ENCODE measurements at places on chromosomes 3 and 15.
A peak's percentile ranks its signal among the peaks of the same experiment; 100 is the strongest.

DNA sequence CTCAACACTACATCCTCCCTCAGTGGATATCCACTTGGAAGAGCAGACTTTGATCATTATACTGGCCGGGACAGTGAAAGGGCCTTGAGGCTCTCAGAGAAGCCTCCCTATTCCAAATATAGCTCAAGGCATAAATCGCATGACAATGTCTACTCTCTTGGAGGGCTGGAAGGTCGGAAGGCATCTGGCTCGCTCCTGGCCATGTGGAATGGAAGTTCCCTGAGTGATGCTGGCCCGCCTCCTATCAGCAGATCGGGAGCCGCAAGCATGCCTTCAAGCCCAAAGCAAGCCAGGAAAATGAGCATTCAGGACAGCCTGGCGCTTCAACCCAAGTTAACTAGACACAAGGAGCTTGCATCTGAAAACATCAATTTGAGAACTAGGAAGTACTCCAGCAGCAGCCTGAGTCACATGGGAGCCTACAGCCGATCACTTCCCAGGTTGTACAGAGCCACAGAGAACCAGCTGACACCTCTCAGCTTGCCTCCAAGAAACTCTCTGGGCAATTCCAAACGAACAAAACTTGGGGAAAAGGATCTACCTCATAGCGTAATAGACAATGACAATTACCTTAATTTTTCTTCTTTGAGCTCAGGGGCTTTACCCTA, 25.4 kb downstream of the PHLDB2 start:
- DNase-seq: no peak

DNA sequence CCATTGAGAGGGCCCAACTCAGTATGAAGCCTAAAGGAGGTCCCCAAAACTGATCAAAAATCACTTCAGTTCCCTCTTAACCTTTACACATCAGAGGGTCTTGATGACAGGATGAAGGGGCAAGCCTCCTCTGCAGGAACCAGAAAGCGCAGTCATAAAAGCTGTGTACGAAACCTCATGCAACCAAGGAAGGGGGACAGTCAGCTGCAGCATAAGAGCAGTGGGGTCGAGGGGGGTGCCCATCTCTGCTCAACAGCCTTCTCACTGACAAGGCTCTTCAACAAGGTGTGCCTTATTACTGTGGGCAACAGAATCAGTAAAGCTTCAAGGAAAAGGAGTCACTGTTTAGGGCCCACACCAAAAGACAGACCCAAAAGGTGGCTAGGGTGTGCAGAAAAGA, 3.9 kb downstream of the POC1A start:
- no peak for DNase-seq

DNA sequence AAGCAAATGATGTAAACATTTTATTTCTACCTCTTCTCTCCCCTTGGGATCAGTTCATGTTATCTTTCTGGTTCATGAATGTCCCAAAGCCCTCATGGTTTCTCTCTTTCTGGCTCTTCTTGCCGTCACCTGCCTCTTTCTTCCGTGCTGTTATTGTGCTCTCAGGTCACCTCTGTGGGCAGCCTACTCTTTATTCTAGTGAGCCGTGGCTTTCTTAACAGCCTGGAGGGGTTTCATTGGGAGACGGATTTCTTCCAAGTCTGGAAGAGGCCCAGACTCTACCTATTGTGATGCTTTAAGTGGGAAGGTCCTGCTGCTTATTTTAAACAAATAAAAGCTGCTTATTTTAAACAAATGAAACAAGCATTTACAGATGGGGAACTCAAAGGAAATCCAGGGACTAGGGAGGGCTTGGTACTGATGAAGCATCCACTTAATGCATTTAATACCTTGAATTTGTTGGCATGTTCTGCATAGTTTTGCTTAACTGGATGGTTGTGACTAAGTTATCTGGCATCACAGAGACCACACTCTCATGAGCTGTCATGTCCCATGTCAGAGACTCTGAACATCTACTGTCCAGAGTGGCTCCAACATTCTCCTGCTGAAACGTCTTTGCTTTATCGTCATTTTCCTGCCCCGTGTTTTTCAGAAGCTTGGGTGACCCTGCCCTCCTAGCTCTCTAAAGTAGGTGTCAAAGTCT, 443.3 kb downstream of the GABRG3 start:
- peak; percentile 77 for DNase-seq

- peak; percentile 50 for DNase-seq
These were observed 11.1 kb downstream of the DCUN1D1 start for GRCh38 chr3:182969277-182969676.

DNA sequence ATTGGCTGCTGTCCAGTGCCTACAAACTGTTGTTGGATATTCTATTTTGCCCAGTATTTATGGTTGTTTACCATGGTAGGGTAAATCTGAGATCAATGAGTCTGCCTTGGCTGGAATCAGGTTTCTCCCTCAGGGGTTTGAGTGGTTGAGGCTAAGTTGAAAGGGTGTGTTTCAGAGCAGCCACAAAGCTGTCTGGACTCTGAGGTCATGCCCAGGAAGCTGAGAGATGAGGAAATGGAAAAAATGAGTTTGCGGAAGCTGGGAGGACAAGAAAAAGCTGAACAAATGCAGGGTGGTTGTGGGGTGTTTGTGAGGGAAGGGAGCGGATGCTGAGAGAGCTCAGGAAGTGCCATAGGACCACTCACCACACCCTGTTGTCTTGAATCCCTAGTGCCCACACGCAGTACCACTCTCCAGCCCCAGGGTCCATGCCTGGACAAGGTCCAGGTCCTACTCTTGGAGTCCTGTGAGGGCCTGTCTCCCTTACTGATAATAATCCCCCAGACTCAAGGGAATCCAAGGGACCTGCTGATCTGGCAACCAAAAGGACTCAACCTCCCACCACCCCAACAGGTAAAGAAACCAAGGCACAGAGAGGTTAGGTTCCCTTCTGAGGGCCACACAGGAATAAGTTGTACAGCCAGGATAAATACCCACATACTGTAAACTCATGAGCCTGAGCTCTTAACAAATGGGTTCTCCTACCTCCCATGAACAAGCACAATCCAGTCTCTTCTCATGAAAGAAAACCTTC, 81.6 kb downstream of the PPCDC start:
- DNase-seq: peak; percentile 87

- peak; percentile 73 for DNase-seq
These were observed 3.0 kb upstream of the ZNF280D start for GRCh38 chr15:56736308-56736707.

- DNase-seq: no peak
These were observed 25.1 kb upstream of the UTS2B start for GRCh38 chr3:191355406-191355805.

DNA sequence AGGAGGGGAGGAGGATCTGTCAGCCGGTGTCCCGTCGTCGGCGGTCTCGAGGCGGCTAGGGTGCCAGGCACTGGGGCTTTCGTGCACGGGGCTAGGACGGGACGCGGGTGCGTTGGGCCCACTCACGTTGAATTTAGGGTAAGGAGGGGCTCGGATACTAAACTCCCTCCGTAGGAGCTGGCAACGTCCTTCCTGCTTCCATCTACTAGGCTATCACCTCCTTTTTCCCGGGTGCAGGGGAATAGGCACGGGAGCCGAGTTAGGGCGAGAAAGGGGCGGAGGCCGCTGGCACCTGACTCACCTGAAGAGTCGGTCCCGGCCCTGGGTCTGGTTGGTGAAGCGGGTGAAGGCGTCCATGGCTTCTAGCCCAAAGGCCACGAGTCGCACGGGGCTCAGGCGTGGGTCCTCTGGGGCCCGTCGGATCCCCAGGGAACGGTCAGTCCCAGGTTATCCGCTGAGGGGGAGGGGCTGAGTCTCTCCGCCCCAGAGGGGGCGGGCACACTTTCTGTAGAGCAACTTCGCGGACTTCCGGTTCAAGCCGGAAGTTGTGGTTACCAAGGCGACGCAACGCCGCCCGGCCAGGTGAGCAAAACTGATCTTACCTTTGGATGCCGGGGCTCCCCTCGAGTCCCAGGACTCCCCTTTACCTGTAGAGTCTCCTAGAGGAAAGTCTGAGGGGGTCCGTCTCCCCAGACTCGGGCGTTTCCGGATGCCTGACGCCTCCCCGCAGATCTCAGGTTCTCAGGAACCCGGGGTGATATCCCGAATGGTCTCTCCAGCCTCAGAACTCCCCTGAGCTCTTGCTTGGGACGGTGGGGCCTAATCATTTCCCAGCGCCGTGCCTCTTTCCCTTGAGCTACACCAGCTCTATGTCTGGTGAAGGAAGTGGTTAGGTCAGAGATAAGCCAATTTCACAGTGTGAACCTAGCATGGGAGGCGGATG, at the start of the genes PEX11A and WDR93:
PEX11A (minus strand) TSS at position 479 of the 943 bp plus-strand sequence; CDS start at position 357, 122 bp downstream.
WDR93 (plus strand) TSS at position 536 of the 943 bp plus-strand sequence. CDS start 10,936 bp downstream, outside the sequence.
- DNase-seq: peak; percentile 86

- DNase-seq: peak; percentile 74
These were observed 85.0 kb downstream of the HES1 start for GRCh38 chr3:194220901-194221326.

DNA sequence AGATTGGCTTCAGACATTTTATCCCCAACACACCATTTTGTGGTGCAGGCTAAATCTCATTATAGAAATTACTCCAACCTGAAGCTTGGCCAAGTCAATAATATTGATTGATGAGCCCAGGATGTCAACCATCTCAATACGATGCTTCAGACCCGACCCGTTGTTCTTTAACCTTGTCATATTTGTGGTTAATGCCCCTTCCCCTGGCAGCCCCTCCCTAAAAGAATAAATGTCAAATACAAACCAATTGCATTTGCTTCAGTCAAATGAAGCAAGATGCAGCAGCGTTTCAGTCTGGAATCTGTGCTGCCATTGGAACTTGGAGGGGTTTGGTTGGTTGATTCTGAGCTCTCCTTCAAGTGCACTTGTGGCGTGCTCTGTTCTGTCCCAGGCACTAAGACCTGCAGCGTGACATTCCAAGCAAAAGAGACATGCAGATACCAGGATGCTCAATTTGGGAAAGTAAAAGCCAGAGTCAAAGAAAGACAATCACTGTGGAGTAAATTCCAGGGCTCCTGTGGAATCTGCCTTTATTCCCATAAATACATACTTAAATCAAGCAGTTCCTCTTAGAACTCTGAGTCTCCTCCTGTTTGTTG, 23.8 kb upstream of the PSMD6 start:
- DNase-seq: no peak

DNA sequence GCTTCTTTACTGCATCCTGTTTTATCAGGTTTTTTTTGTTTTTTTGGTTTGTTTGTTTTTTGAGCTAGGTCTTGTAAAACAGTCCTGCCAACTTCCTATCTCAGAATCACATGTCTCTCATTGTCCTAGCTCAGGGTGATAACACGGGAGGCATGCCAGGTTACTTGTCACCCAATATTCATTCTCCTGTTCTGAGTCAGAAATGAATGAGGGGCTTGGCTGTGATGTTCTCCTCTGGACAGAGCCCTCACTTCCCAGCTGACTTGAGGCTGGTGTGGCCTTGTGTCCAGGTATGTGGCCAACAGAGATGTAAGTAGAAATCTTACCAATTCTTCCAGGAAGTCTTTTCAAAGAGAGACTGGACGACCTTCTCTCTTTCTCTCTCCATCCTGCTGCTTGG, 317.0 kb downstream of the GABRB3 start:
- no peak for DNase-seq

GRCh38 chr3:8406479-8406878, 95.1 kb upstream of the LMCD1 start:
- no peak for DNase-seq

DNA sequence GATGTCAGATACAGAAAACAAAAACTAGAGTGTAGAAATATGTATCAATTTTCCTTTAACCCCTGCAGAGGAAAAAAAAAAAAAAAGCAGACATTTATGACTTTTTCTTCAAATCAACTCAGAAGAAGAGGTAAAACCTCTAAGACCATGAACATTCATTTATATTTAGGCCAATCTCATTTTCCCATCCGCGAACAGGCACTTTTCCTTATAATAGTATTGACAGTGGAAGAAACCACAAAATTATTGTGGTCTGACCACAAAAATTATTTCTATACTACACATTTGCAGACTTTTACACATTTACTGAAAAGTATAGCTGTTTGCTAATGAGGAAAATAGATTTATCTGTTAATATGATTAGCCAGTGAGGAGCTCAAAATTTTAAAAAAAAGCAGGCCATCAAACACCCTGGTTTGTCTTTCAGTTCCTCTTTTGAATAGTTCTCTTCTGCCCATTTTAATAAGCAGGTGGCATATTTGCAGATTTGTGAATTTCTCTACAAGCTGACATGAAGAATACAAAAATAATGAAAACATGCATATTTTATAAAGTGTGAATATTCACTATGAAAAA, 5.7 kb downstream of the OSBPL11 start:
- DNase-seq: no peak

GRCh38 chr3:40585381-40586016, 60.7 kb downstream of the ZNF621 start:
- no peak for DNase-seq

- no peak for DNase-seq
These were observed 174.5 kb upstream of the GAP43 start for GRCh38 chr3:115448851-115449250.

- peak; percentile 35 for DNase-seq
These were observed 135.7 kb downstream of the FOXP1 start for GRCh38 chr3:71447803-71448202.

DNA sequence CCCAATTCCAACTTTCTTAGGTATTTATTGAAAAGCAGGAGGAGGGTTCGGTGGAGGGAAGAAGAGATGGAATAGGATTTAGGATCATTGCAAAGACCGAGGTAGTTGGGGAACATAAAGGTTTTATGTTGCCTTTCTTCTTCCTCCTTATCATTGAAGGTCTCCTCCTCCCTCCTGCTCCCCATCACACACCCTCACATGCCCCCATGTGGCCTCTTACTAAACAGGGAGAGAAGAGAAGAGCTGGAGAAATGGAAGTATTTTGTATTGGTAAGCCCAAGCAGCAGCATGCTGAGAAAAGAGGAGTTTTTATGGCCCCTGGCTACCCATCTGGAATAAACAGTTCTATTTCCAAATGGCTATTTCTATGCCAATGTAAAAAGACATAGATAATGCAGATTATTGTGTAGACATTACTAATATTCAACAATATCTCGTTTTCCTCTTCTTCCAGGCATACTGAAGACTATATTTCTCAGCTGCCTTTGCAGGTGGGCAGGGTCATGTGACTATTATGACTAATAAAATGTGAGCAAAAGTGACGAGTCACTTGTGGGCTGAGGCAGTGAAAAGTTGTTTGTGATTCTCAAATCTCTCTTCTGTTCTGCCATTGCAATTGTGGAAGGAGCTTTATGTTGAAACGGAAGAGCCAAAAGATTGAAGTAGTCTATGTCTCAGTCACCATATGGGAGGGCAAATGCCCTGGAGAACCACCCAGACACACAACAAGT, 5.2 kb upstream of the GPR176 start:
- DNase-seq: peak; percentile 36

GRCh38 chr3:97713634-97714033, 50.9 kb upstream of the ARL6 start:
- DNase-seq: no peak

GRCh38 chr3:11045536-11045935, 53.0 kb downstream of the SLC6A1 start:
- DNase-seq: no peak

- peak; percentile 75 for DNase-seq
These were observed 118.4 kb upstream of the FLNB start for GRCh38 chr3:57889807-57890206.

- DNase-seq: peak; percentile 10
These were observed 128.2 kb upstream of the OSTN start for GRCh38 chr3:191070762-191071403.

- peak; percentile 63 for DNase-seq
These were observed 57.5 kb upstream of the GCNT3 start for GRCh38 chr15:59553879-59554735.

GRCh38 chr3:53221345-53221744, 34.5 kb downstream of the TKT start:
- no peak for DNase-seq

All from astrocyte of the hippocampus (primary cell).